Mammary epithelial cell (primary cell): ENCODE measurements at places on chromosomes 6 and 20.

GRCh38 chr6:154830771-154831170 lies 97.6 kb downstream of the SCAF8 start:
- DNase-seq: no peak

- no peak for DNase-seq
Observed at GRCh38 chr6:158517581-158517980, 42.3 kb upstream of the TMEM181 start.

DNA sequence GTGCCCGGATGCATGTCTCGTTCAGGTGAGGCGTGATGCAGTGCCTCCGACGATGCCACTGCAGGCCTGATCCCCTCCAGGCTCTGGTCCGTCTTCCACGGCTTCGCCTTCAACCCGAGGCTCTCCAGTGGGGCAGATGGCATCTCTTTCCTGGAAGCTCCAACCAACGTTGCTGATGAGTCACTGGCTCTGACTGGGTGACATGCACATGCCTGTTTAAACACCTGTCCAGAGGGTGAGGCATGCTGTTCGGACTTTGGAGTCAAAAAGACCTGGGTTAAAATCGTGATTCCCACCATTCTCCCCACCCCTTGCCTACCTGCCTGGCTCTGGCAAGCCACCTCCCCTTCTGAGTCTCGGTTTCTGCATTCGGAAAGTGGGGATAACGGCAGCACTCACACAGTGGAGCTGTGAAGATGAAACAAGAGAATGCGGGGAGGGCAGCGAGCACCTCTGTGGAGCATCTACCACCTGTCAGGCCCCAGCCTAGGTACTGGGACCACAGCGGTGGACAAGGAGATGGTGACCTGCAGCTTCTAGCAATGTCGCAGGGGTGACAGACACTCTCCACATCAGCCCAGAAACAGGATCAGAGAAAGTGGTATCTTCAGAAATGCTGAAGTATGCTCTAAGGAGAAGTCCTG lies 8.5 kb upstream of the EDN3 start:
- peak; percentile 15 for DNase-seq

GRCh38 chr6:57207872-57208271 lies 14.2 kb downstream of the RAB23 start:
- no peak for DNase-seq

DNA sequence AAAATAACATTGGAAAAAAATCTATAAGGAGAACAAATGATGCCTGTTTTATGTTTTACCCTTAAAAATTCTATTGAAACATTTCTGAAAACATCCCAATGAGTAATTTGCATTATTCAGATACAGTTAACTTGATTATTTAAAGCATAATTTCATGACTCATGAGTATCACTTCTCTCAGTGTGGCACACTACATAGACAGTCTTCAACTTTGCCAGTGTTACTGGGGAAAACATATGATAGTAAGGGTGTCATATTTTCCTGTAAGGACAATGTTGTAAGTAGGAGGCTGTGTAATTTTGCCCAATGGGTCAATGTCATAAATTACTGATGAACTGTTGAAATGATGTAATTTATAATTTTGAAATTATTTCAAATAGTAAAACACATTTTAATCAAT lies 125.5 kb downstream of the PHACTR1 start:
- no peak for DNase-seq
